Aorta (tissue), 5 donors: ENCODE measurements at places on chromosomes 2 and 18. TPM values are rescaled to one million over a fixed set of nuclear protein-coding genes. Genes with fewer than 3 reads are reported as not detected.

Gene ASB1
- 31.3 TPM for total RNA-seq

DNA sequence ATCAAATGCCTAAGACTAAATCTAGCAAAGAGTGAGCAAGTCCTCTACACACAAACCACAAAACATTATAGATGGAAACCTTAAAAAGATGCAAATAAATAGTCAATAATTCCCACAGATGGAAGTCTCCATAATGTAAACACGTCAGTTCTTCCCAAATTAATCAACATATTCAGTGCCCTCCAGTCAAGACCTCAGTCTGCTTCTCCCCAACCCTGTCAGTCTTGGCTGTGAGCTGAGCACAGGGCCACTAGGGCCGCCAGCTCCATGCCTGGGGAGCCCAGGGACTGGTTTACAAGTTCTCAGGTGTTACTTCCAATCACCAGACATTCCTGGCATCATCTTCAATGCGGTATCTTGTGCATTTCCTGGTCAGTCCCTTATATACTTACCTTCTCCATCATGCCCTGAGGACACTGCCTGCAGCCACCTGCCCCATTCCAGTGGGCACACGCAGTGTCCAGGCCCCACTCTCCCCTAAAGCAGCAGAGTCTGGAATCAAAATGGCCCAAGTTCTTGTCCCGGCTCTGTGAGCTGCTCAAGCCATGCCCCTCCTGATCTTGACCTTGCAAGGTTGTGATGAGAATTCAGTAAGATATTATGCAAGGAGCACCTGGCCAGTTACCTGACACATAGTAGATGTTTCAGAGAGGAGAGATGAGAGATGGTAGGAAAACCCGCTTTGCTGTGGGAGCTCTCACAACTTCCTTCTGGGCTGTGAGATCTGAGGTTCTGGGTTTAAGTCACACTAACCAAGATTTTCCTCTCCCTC lies 207.9 kb upstream of the RAB6C start:
- peak; percentile 21 for DNase-seq

Gene CRYGB
- total RNA-seq: not detected

Gene GAL3ST2
- not detected for total RNA-seq

- DNase-seq: no peak
Observed at GRCh38 chr18:65610939-65611338, 139.9 kb upstream of the CDH7 start.
